ENCODE measurements at places on chromosomes 3 and 15.

DNA sequence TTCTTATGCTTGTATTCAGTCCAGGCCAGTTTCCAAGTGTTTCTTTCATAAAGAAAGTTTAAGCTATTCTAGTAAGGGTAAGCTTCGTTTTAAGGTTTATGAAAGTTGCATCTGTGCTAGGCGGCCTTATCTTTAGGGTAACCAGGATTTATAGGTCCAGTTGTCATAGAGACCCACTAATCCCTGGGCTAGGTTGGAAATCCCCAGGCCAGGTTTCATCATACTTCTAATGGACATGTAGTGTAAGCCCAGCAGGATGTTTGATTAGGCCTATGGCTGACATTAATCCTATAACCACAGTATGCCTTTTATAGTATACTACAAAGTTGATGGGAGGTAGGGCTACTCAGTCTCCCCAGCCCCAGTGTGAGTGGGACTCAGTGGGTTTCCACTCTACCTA, 312.4 kb downstream of the CACNA2D3 start:
- DNase-seq = no peak

DNA sequence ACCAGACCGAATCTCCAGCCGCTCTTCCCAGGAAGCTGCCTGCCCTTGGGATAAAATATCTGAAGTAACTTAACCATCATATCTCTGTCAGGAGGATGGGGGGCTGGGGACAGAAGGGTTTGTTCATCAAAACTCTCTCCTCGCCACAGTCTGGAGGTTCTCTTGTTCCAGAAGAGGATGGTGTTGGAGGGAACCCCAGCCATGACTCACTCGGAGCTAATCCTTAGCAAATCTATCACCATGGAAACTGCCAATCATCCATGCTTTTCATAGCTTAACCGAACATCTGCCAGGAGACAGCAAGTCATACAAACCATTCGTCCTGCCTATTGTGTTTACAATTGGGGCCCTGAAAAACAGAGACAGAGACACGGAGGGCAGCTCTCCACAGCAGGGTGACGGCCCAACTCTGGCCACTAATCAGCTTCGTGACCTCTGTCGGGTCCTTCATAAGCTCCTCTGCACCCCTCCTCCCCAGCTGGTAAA, 73.8 kb upstream of the HEG1 start:
- DNase-seq = peak; percentile 65

DNA sequence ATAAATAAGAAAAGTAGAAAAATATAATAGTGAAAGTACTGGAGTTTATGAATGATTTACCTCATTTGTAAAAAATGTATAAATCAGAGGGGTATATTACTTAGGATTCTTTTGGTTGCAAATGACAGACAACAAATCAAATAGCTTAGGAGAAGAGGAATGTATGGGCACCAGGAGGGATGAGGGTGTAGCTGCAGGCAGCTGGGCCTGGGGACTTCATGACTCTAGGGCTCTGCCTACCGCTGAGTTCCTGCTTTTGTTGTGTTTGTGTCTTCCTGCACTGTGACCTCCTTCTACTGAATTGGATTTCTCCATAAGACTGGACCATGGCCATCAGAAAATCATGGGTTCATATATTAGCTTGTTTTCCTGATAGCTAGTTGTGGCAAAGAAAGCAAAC, 27.9 kb upstream of the PDE8A start:
- DNase-seq = no peak

- DNase-seq = no peak
Measured at GRCh38 chr3:166783206-166783605, 596.9 kb downstream of the ZBBX start.

DNA sequence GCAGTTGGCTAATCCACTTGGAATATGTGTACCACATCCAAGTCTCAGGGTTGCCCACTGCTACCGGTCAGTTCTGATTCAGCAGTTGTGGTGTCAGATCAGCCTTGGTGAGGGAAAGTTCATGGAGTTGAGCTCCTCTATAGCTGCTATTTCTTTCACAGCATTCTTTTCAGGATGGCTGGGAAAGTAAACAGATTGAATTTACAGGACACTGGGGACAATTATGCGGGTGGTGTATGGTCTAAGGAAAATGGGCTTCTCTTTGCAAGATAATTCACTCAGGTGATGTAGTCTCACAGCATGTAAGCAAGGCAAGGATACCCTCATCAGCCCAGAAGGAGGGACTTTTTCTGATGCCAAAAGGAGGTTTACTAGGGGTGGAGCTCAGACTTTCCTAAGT, 249.9 kb downstream of the DOCK3 start:
- no peak for DNase-seq

- DNase-seq = no peak
Measured at GRCh38 chr3:172607305-172608121, 84.3 kb upstream of the TNFSF10 start.

- DNase-seq = no peak
Measured at GRCh38 chr15:67831363-67831762, 6.1 kb downstream of the SKOR1 start.

DNA sequence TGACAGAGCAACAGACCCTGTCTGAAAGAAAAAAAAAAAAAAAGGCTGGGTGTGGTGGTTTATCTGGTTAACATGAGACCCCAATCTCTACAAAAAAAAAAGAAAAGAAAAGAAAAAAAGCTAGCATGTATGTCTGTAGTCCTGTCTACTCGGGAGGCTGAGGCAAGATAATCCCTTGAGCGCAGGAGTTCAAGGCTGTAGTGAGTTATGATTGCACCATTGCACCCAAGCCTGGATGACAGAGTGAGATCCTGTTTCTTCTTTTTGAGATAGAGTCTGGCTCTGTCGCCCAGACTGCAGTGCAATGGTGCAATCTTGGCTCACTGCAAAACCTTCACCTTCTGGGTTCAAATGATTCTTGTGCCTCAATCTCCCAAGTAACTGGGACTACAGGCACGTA, 8.4 kb upstream of the DHX30 start:
- DNase-seq = no peak

DNA sequence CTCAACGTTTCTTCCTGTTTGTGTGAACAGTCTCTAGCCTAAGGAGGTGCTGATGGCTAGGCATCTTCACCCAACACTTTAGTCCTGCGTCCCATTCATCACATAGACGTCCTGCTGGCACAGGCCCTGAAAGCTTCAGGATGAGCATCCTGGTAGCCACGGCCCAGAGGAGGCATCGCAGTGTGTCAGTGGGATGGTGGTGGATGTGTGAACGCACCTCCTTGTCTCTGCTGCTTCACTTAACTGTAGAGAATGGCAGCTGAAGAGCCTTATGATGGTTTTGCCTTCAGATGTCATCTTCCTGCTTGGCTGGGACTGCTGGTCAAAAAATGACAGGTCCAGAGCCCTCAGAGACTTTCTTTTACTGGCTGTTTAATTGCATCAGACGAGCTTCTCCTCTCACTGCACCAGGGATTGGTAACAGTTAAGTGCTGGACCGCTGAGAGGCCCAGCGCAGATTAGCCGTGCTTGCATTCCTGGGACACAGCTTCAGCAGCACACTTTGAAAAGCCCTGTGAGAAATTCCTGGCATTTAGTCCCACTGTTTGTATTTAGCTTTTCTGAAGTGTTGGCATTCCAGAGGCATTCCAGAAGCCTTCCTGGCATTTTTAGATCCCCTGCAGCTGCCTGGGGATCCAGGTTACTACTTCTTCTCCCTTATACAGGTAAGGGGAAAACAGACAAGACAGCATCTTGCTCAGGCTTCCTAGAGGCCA, 132.4 kb upstream of the PLXNA1 start:
- DNase-seq = no peak

- DNase-seq = no peak
Measured at GRCh38 chr3:160027541-160028195, 39.0 kb downstream of the IL12A start.

GRCh38 chr3:165643425-165643824, 193.8 kb downstream of the BCHE start:
- DNase-seq = no peak

- no peak for DNase-seq
Measured at GRCh38 chr3:110564674-110565073, 506.9 kb upstream of the NECTIN3 start.

DNA sequence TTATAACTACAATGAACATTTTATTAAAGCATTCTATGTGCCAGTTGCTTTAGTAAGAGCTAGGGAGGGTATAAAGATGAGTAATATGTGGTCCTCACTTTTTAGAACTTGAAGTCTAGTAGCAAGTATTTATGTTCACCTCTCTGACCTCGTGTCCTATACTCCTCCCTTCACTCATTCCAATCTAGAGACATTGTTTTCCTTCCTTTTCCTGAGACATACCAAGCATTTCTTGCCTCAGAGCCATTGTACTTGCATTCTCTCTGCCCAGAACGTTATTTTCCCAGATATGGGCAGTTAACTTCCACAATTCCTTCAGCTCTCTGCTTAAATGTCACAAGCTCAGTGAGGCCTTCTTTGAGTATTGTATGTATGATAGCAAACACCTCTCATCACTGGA, 408.6 kb downstream of the PDCD6IP start:
- no peak for DNase-seq

DNA sequence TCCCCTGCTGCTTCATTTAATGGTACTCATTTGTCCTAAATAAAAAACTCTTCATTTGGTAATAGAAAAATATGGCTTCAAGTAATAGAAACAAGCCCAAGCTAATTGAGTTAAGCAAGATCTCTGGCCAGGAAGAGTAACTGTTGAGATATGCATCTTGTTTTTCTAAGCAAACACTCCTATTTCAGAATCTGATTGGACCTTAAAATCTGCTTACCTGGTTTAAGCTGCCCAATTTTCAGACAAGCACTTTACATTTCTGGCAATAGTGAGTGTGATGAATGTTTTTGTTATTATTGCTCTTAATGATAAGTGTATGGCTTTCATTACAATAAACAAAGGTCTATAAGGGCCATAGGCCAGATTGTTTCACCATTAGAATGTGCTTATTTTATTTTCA, 86.2 kb downstream of the CMSS1 start:
- DNase-seq = no peak

GRCh38 chr3:72078676-72079368, 293.9 kb upstream of the PROK2 start:
- DNase-seq = no peak

DNA sequence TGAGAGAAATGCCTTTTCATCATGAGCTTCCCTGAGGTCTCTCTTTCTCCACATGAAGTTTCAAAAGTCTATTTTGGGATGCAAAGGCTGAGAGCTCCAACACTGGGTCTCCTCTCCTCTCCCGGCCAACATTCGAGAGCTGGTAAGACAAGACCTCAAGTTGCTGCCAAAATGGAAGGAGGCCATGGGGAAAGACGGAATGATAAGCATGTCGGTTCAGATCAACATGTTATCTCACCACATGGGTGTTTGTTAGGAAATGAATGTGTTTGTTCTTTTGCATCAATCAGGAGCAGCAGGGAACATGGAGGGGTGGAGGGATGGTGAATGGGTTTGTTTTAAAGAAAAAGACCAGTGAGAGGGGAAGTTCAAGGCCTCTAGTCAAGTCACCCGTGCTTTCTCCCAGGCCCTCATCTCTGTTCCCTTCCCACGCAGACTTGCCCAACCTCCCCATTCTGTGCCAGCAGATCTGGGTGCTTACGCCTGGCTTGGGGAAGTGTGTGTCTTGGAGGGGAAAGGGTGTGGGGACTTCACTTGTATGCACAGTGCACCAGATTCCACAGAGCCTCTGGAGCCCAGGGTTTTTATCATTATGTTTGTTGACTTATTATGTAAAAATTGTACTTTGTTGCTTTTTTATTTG, 23.5 kb upstream of the ATP10A start:
- DNase-seq = no peak

GRCh38 chr3:195025056-195025883, 245.7 kb downstream of the XXYLT1 start:
- no peak for DNase-seq

GRCh38 chr3:52820736-52821135, 9.7 kb downstream of the ITIH4 start:
- no peak for DNase-seq

DNA sequence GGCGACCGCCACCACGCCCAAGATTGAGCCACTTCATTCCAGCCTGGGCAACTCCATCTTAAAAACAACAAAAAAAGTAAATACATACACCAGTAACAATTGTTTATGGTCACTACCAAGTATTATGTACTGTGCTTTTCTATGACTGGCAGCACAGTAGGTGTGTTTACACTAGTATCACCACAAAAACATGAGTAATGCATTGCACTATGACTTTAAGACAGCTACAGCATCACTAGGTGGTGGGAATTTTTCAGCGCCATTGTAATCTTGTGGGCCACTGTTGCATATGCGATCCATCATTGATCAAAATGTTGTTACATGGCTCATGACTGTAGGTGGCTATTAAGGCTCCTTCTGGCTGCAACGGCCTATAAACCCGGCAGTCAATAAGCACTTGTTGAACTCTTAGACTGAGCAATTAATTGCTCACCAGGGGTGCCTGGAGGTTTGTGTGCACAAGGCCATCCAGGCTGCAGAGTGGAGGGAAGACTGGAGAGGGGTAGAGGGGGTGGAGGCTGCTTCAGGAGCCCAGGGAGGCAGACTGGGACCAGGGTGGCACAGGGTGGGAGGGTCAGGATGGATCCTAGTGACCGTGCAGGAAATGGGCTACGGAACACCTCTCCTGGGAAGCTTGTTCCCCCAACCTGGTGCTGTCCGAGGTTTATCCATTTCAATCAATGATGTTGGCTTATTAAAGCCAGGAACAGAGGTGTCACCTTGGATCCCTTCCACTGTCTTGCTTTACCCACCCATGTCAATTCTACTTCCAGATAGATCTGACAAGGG, 17.9 kb upstream of the COPG1 start:
- DNase-seq = no peak

GRCh38 chr3:69458803-69459365, 73.0 kb upstream of the FRMD4B start:
- DNase-seq = no peak

DNA sequence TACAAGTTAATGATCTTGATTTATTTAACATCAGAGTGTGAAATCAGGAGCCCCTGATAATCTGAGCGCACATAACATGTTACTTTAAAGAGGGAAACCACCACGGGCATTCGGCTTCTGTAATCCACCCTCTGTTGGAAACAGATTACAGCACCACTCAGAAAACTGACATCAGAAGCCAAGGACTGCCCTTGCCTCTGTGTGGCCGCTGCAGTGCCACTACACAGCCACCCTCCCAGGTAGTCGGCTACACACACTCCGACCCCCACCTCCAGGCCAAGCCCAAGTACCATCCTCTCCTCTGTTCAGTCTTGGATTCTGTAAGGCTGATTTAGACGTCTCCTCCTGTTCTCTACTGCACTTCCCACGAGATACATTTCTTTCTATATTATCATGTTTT, 251.7 kb downstream of the GABRB3 start:
- no peak for DNase-seq

DNA sequence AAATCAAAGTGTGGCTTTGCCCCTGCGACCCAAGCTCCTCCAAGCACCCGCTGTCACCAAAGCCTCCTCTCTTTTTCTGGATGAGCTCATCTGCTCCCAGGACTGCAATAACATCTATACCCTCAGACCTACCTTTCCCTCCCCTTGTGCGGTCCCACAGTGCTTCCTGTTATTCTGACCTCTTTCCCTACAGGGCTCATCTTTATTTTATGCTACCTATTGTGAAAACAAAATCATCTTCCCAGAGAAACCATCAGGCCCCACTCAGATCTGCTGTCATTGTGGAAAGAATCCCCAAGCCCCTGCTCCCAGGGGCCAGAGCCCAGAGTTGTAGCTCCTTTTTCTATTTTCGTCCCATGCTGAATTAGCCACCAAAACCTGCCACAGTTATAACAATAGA, 162.2 kb downstream of the MEIS2 start:
- DNase-seq = no peak

GRCh38 chr3:136149667-136150066, 46.5 kb downstream of the MSL2 start:
- peak; percentile 20 for DNase-seq
